ENCODE measurements at places on chromosomes 7 and 10. TPM values are rescaled to one million over a fixed set of nuclear protein-coding genes. Genes with fewer than 3 reads are reported as not detected.

DNA sequence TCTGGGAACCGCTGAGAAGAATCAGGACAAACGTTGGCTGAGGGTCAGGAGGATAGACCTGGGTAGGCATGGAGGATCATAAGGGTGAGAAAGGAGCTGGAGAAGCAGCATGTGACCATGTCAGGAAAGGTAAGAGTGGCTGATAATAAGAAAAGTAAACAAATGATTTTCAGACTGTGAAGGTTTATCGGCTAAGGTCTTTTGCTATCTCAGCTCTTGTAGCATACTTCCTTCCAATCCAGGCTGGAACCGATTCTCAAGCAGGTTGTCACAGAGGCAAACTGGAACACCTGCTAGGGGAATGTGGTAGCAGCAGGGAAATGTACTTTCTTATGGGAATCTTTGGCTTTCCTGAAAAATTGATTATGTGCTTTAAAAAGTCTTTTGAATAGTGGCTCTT lies 74.7 kb downstream of the TMEM168 start:
- DNase-seq = no peak

Gene ETV1
- 0.73 TPM for polyA plus RNA-seq

Gene NPS
- not detected for polyA plus RNA-seq

DNA sequence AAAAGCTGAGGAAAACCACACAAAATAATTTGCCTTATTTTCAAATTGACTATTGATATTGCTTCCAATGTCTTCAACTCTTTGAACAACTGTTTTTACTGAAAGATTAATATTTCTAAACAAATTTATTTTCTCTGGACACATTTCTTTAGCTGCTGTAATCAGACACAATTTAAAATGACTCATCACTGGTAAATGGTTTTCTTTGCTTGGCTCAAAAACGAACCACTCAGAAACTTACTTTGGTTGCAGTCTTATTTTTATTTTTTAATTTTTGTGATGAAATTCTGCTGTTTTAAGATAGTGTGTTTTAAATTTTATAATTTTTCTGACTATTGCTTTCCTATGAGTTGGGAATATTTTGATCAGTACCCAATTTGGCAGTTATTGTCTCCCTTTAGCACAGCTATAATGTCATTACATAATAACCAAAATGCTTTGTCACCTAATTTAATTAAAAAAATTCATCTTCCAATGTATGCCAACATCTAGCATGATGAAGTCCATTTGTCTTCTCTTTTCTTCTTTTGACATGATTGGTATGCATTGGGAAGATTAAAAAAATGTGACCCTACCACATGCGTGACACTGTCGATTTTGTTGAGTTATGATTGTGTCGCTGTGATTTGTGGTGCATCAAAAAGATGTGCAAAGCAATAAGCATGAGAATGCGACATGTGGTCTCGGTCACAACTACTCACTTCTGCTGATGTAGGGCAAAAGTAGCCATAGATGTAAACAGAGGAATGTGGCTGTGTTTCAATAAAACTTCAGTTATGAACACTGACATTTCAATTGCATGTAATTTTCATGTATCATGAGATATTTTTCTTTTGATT lies 222.3 kb downstream of the SUGCT start:
- no peak for DNase-seq

GRCh38 chr10:78653555-78653954 lies 415.2 kb upstream of the ZMIZ1 start:
- no peak for DNase-seq

- peak; percentile 82 for DNase-seq
These were observed at the start of gene FIGNL1 for GRCh38 chr7:50449881-50450589. FIGNL1 (minus strand) TSS chr7:50450350; CDS start chr7:50447287, 3,063 bp downstream.

DNA sequence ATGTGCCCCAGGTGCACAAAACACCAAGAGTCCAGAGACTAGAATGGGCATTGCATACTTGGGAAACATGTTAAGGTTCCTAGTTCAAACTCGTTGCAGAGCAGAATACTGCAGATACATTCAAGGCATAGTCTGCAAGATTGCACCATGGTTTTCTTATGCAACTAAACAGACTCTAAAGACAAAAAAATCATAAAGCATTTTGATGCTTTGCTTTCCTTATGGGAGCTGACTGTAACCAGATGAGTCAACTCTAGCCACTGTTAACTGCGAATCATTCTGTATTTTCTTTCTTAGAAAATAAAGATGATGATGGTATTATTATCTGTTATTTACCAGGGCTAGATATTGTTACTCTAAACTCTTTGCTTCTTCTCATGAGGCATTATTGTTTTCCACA lies 19.7 kb downstream of the TRUB1 start:
- DNase-seq = no peak

DNA sequence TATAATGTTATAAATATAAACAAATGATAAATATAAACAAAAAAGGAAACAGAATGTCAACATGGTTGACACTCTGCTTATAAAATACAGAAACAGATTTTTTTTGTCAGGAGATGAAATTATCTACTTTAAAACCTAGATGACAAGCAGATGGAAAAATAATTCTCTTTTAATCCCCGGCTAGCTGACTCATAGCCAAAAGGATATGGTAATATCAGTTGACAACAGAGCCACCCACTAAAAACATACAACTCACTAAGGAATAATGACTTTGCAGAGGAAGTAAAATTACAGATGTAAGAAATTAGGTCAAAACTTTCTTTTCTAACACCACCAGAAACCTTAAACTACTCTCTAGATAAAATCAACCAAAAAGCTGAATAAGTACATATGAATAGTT lies 131.1 kb upstream of the ABCB5 start:
- DNase-seq = no peak

DNA sequence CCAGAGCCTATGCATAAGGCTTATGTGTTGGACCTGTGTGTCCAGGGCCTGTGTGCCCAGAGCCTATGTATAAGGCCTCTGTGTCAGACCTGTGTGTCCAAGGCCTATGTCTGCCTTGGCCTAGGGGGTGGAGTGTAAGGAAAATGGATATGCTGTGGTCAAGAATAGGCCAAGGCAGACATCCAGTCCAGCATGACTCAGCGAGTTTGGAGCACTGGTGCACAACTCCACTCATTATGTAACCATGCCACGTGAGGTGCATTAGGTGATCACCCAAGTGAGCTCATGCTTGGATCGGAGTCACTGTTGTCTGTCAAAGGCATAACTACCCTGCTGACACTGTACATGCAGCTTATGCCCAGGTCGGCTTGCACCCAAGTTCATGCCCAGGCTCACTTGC lies 238.9 kb downstream of the CACNA2D1 start:
- no peak for DNase-seq

Gene H2BK1
- polyA plus RNA-seq = not detected

Gene CYP2C8
- polyA plus RNA-seq = not detected

DNA sequence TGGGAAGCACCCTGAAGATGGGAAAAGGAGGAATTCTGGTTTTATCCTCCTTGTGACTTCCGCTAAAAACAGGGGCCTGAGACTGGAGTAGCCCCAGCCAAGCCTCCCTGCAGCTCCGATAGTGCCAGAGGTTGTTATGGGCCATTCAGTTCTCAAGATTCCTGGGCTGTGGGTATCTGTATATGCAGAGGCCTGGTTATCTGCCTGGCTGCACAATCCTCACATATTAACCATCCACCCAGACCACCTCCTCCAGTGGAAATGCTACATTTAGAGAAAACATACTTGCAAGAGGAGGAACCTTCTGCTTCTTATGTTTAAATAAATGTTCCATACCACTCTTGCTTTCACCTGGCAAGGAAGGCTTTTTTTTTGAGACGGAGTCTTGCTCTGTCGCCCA lies 34.6 kb downstream of the ARL3 start:
- DNase-seq = no peak

Measured in A549 (cell line).